Left ventricle myocardium inferior (tissue), 1 donor: ENCODE measurements at places on chromosomes 2 and 18. TPM values are rescaled to one million over a fixed set of nuclear protein-coding genes. Genes with fewer than 3 reads are reported as not detected.

Gene CHRND
- total RNA-seq = not detected

Gene ITGB6
- total RNA-seq = 0.99 TPM

Gene TSPYL6
- total RNA-seq = 0.08 TPM

Gene RNF144A
- 17.9 TPM for total RNA-seq

Gene RGPD4
- not detected for total RNA-seq

Gene LHCGR
- 0.16 TPM for total RNA-seq

Gene IL36B
- not detected for total RNA-seq

Gene GPR39
- total RNA-seq = not detected

Gene C18orf54
- total RNA-seq = 1.4 TPM

Gene IL37
- not detected for total RNA-seq

Gene GALNT3
- total RNA-seq = 0.08 TPM

Gene OR6B2
- total RNA-seq = not detected

Gene POTEE
- total RNA-seq = not detected

Gene TMEM200C
- 0.96 TPM for total RNA-seq

Gene AKAIN1
- not detected for total RNA-seq

Gene CELF4
- 0.60 TPM for total RNA-seq

Gene DYNAP
- not detected for total RNA-seq

- H3K27me3 ChIP-seq = no peaks in the 10 kb centered on the region
- no peaks in the 10 kb centered on the region for H3K4me1 ChIP-seq
- DNase-seq = no peak
- H3K4me3 ChIP-seq = no peak overlapping the region
- no peaks in the 10 kb centered on the region for H3K36me3 ChIP-seq
These were observed 35.0 kb downstream of the MARS2 start for GRCh38 chr2:197740200-197740599.

GRCh38 chr2:22893761-22894517, 491.0 kb upstream of the KLHL29 start:
- H3K4me3 ChIP-seq = no peak overlapping the region
- no peak for DNase-seq
- H3K36me3 ChIP-seq = no peaks in the 10 kb centered on the region

- no peak overlapping the region for H3K27ac ChIP-seq
- no peaks in the 10 kb centered on the region for H3K36me3 ChIP-seq
- H3K27me3 ChIP-seq = peaks cover 42% of the 10 kb centered on the region
- H3K4me1 ChIP-seq = peaks cover 9% of the 10 kb centered on the region
These were observed 1.8 kb upstream of the SLC19A3 start for GRCh38 chr2:227719641-227720040.

DNA sequence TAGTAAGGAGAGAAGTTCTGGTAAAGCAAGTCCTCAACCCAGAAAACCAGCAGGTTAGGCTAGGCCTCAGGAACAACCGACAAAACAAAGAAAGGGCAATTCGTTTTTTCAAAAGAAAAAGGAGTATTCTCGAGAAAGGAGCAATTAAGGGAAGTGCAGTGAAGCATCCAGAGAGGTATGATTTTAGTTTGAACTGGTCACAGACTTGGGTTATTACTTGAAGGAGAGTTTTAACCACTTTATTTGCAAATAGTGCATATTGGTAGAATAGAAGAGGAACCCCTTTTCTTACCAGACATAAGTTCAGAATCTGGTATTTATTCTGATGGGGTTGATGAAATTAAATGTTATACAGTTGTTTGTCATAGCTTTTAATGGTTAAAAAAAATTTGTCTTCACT, 110.0 kb upstream of the GCFC2 start:
- H3K4me1 ChIP-seq = no peaks in the 10 kb centered on the region
- H3K36me3 ChIP-seq = no peaks in the 10 kb centered on the region
- H3K4me3 ChIP-seq = no peak overlapping the region
- peaks cover 3% of the 10 kb centered on the region for H3K27me3 ChIP-seq
- no peak for DNase-seq

- H3K4me1 ChIP-seq = no peaks in the 10 kb centered on the region
- DNase-seq = no peak
- H3K27me3 ChIP-seq = no peaks in the 10 kb centered on the region
- H3K36me3 ChIP-seq = no peaks in the 10 kb centered on the region
These were observed 111.4 kb downstream of the SLC39A10 start for GRCh38 chr2:195768431-195768830.

- peaks cover 15% of the 10 kb centered on the region for H3K4me1 ChIP-seq
- no peak overlapping the region for H3K4me3 ChIP-seq
- no peaks in the 10 kb centered on the region for H3K27me3 ChIP-seq
- H3K27ac ChIP-seq = peak overlapping the region; percentile 6
- DNase-seq = peak; percentile 22
- H3K36me3 ChIP-seq = no peaks in the 10 kb centered on the region
These were observed 239.9 kb downstream of the CYRIA start for GRCh38 chr2:16425462-16426336.

- H3K4me3 ChIP-seq = no peak overlapping the region
- no peaks in the 10 kb centered on the region for H3K4me1 ChIP-seq
- no peak for DNase-seq
- H3K27ac ChIP-seq = no peak overlapping the region
These were observed 133.1 kb upstream of the CCDC195 start for GRCh38 chr2:224849264-224849663.

- H3K36me3 ChIP-seq = peaks cover 20% of the 10 kb centered on the region
- H3K4me1 ChIP-seq = no peaks in the 10 kb centered on the region
- H3K27ac ChIP-seq = no peak overlapping the region
- H3K27me3 ChIP-seq = no peaks in the 10 kb centered on the region
These were observed 50.6 kb downstream of the ST3GAL5 start for GRCh38 chr2:85838181-85838580.

GRCh38 chr2:159438720-159439353, 152.3 kb upstream of the WDSUB1 start:
- H3K36me3 ChIP-seq = peaks cover 66% of the 10 kb centered on the region
- no peak for DNase-seq
- H3K4me1 ChIP-seq = peaks cover 17% of the 10 kb centered on the region
- no peak overlapping the region for H3K4me3 ChIP-seq
- no peak overlapping the region for H3K27ac ChIP-seq

- no peaks in the 10 kb centered on the region for H3K4me1 ChIP-seq
- H3K27ac ChIP-seq = no peak overlapping the region
- H3K4me3 ChIP-seq = no peak overlapping the region
- no peaks in the 10 kb centered on the region for H3K27me3 ChIP-seq
- no peak for DNase-seq
These were observed 439.3 kb upstream of the MAP2 start for GRCh38 chr2:208984376-208985090.

DNA sequence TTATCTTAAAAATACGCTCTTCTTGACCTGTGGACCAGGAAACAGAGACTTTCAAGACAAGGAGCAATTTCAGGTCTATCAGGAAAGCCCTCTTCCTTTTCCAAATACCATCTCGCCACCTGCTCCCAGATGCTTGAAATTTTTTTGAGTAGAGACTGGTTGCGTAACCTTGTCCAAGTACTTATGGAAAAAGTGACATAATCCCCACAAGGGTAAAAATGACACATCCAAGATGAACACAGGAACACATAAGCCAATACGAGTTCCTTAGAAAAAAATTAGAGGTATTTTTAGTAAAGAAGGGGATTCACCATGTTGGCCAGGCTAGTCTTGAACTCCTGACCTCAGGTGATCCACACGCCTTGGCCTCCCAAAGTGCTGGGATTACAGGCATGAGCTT, 1.8 kb downstream of the SERPINB13 start:
- H3K27me3 ChIP-seq = peaks cover 13% of the 10 kb centered on the region
- DNase-seq = no peak
- H3K4me3 ChIP-seq = no peak overlapping the region
- no peaks in the 10 kb centered on the region for H3K4me1 ChIP-seq

- peaks cover 87% of the 10 kb centered on the region for H3K36me3 ChIP-seq
- no peaks in the 10 kb centered on the region for H3K27me3 ChIP-seq
- H3K4me1 ChIP-seq = no peaks in the 10 kb centered on the region
- H3K4me3 ChIP-seq = no peak overlapping the region
These were observed 40.1 kb downstream of the NDUFAF7 start for GRCh38 chr2:37271376-37272067.

GRCh38 chr18:7980656-7981055, 413.5 kb downstream of the PTPRM start:
- no peaks in the 10 kb centered on the region for H3K27me3 ChIP-seq
- peaks cover 4% of the 10 kb centered on the region for H3K36me3 ChIP-seq
- no peak overlapping the region for H3K4me3 ChIP-seq
- H3K4me1 ChIP-seq = peaks cover 57% of the 10 kb centered on the region

- no peak overlapping the region for H3K27ac ChIP-seq
- H3K4me3 ChIP-seq = no peak overlapping the region
- DNase-seq = no peak
- H3K27me3 ChIP-seq = no peaks in the 10 kb centered on the region
These were observed 1.1 kb upstream of the LINC00305 start for GRCh38 chr18:64149916-64150438.

DNA sequence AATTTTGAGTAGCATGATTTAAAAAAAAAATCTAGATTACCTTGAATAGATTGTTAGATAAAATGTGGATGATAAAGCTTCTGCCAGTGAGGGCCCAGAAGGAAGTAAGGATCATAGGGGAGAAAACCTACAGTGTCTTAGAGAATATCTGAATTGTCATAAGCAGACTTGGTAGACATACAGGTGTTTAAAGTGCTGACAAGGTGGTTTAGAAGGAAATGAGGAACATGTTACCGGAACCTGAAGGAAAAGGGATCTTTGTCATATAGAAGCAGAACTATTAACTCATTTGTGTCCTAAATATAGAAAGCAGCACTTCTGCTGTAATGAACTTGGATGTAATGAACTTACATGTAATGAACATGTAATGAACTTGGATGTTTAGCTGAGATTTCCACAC, 94.9 kb upstream of the TTC27 start:
- H3K36me3 ChIP-seq = peaks cover 36% of the 10 kb centered on the region
- no peaks in the 10 kb centered on the region for H3K27me3 ChIP-seq
- H3K4me3 ChIP-seq = no peak overlapping the region
- H3K4me1 ChIP-seq = no peaks in the 10 kb centered on the region
- no peak for DNase-seq

DNA sequence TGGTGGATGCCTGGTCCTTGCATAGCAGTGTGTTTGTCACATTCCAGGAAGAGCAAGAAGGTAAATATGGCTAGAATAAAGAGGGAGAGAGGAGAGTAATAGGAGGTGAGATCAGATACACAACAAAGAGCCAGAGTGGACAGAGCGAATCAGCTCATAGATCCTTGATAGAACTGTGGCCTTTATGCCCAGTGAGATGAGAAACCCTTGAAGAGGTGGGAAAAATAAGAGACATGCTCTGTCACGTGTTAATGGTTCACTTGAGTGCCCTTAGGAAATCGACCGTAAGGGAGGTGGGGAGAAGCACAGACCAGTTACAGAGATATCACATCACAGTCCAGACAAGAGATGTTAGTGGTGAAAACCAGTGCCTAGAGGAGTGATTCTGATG, 84.7 kb upstream of the RAB27B start:
- DNase-seq = no peak
- no peak overlapping the region for H3K4me3 ChIP-seq
- H3K27ac ChIP-seq = no peak overlapping the region
- H3K36me3 ChIP-seq = no peaks in the 10 kb centered on the region
- peaks cover 5% of the 10 kb centered on the region for H3K4me1 ChIP-seq

DNA sequence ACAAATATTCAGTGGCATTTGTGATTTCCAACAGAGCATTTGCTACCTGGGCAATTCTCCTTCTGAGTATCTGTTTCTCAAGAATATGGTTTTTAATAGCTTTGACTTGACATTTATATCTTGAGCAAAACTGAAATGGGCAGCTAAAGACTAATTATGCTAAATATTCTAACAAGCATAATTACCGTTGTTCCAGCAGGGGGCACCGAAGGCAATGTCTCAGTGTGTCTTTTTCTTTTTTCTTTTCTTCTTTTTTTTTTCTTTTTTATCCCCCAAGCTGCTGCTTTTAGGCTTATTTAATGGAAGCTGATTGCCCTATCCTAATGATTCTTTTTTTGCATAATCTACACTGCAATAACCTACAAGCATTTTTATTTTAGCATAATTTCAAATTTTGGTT, 138.9 kb upstream of the NABP1 start:
- no peak overlapping the region for H3K4me3 ChIP-seq
- H3K4me1 ChIP-seq = no peaks in the 10 kb centered on the region
- no peaks in the 10 kb centered on the region for H3K36me3 ChIP-seq
- peaks cover 4% of the 10 kb centered on the region for H3K27me3 ChIP-seq

- no peak overlapping the region for H3K4me3 ChIP-seq
- no peaks in the 10 kb centered on the region for H3K36me3 ChIP-seq
- H3K4me1 ChIP-seq = peaks cover 42% of the 10 kb centered on the region
- no peak for DNase-seq
These were observed 26.2 kb downstream of the PHLPP1 start for GRCh38 chr18:62741584-62741983.

GRCh38 chr2:195543902-195544894, 112.8 kb upstream of the SLC39A10 start:
- no peak overlapping the region for H3K27ac ChIP-seq
- no peaks in the 10 kb centered on the region for H3K27me3 ChIP-seq
- H3K4me1 ChIP-seq = no peaks in the 10 kb centered on the region
- H3K4me3 ChIP-seq = no peak overlapping the region

GRCh38 chr2:190280565-190281350, 38.9 kb downstream of the HIBCH start:
- H3K4me3 ChIP-seq = no peak overlapping the region
- DNase-seq = no peak
- H3K36me3 ChIP-seq = peaks cover 11% of the 10 kb centered on the region

DNA sequence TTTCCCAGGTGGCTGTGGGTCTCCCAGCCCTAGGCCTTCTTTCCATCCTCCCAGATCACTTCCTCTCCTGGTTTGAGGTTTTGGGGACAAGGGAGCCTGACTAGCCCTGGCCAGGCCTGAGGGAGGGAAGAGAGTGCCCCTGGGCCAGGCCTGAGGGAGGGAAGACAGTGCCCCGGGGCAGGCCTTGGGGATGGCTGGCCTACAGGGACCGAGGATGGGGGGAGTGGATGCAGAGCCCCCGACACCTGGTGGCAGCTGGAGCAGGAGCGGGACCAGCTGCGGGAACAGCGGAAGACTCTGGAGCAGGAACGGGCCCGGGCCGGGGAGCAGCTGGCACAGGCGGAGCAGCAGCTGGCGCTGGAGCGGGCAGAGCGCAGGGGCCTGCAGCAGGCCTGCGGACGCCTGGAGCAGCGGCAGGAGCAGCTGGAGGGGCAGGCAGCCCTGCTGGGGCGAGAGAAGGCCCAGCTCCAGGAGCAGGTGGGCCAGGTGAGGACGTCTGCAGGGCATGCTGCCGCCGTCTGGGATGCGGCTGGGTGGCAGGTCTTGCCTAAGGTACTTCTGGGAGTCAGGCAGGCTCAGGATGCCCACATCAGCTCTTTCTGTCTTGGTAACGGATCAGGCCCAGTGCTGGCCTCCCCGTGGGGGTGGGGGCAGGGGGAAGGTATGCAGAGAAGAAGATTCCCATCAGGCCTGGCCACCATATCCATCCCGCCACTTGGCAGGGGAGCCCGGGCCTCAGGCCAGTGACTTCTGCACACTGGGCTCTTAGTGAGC, 29.2 kb downstream of the CROCC2 start:
- no peak overlapping the region for H3K4me3 ChIP-seq
- H3K27ac ChIP-seq = no peak overlapping the region
- H3K27me3 ChIP-seq = peaks cover 20% of the 10 kb centered on the region

- no peak overlapping the region for H3K27ac ChIP-seq
- no peaks in the 10 kb centered on the region for H3K4me1 ChIP-seq
- no peaks in the 10 kb centered on the region for H3K27me3 ChIP-seq
- DNase-seq = no peak
These were observed 482.7 kb upstream of the POU3F3 start for GRCh38 chr2:104371087-104371781.

- no peak overlapping the region for H3K27ac ChIP-seq
- no peaks in the 10 kb centered on the region for H3K4me1 ChIP-seq
- H3K36me3 ChIP-seq = no peaks in the 10 kb centered on the region
- no peaks in the 10 kb centered on the region for H3K27me3 ChIP-seq
- no peak for DNase-seq
- H3K4me3 ChIP-seq = no peak overlapping the region
These were observed 1051.2 kb downstream of the TDRD15 start for GRCh38 chr2:22175003-22175402.
